Activated T-helper 17 cell treated with anti-CD3 and anti-CD28 coated beads, Interleukin-2, amount 50 U/mL, for 72 hours (primary cell): ENCODE measurements at places on chromosomes 12 and 14. TPM values are rescaled to one million over a fixed set of nuclear protein-coding genes. Genes with fewer than 3 reads are reported as not detected.

The IFNG-AS1 gene
- not detected for total RNA-seq

The DPF3 gene
- 0.13 TPM for total RNA-seq

The SAMD15 gene
- total RNA-seq: 0.22 TPM

The RHOJ gene
- not detected for total RNA-seq

The GCN1 gene
- total RNA-seq: 94.4 TPM

The ANKS1B gene
- total RNA-seq: 1.8 TPM

The AMN gene
- total RNA-seq: 2.1 TPM

The P2RX7 gene
- 6.4 TPM for total RNA-seq

The BLTP3B gene
- 51.1 TPM for total RNA-seq

The VIPAS39 gene
- 19.0 TPM for total RNA-seq

The CD27 gene
- 42.1 TPM for total RNA-seq

The ASPG gene
- total RNA-seq: not detected

The PRIMA1 gene
- not detected for total RNA-seq

The SLC7A8 gene
- total RNA-seq: 0.61 TPM

The MYF6 gene
- total RNA-seq: not detected

The CIROP gene
- not detected for total RNA-seq

The IRAK3 gene
- total RNA-seq: 1.8 TPM

The NID2 gene
- 0.13 TPM for total RNA-seq

The POTEM gene
- total RNA-seq: not detected

The KCNH5 gene
- total RNA-seq: not detected

The SYCP3 gene
- 0.42 TPM for total RNA-seq

The C12orf42 gene
- not detected for total RNA-seq
